ENCODE measurements at places on chromosomes 7 and 10.

GRCh38 chr7:149296368-149296767 lies 34.4 kb downstream of the ZNF783 start:
- DNase-seq: no peak

GRCh38 chr7:73606801-73607691 lies 17.3 kb downstream of the MLXIPL start:
- DNase-seq: peak; percentile 28

GRCh38 chr10:127349737-127350136 lies 153.3 kb upstream of the INSYN2A start:
- no peak for DNase-seq

DNA sequence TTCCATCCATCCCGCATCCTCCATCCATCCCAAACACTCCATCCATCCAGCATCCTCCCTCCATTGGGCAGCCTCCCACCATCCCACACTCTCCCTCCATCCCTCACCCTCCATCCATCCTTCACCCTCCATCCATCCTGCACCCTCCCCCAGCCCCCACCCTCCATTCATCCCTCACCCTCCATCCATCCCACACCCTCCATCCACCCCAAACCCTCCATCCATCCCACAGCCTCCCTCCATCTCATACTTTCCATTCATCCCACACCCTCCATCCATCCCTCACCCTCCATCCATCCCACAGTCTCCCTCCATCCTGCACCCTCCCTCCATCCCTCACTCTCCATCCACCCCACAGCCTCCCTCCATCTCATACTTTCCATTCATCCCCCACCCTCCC lies 60.4 kb downstream of the FOXI2 start:
- peak; percentile 1 for DNase-seq

GRCh38 chr10:33802566-33802965 lies 468.1 kb upstream of the NRP1 start:
- DNase-seq: no peak

- no peak for DNase-seq
These were observed 29.7 kb downstream of the CCNY start for GRCh38 chr10:35365994-35366393.

- DNase-seq: no peak
These were observed 47.9 kb upstream of the IGFBP3 start for GRCh38 chr7:45968856-45969541.

DNA sequence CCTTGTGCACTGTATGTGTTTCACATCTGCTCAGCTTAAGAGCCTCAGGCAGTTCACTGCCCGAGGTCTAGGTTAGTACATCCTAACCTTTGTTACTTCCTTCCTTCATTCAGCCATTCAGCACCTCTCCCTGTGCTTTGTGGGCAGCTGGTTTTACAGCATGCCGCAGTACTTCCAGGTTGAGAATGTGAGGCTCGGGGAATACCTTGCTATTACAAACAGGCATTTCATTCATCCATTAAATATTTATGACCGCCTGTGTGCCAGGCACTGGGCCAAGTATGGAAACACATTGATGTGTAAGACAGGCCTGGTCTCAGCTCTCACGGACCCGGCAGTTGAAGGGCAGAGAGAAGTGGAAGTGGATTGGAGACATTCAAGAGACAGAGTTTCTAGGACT lies 82.4 kb downstream of the SHH start:
- no peak for DNase-seq

- no peak for DNase-seq
These were observed 93.8 kb downstream of the ADAM12 start for GRCh38 chr10:126294451-126294850.

DNA sequence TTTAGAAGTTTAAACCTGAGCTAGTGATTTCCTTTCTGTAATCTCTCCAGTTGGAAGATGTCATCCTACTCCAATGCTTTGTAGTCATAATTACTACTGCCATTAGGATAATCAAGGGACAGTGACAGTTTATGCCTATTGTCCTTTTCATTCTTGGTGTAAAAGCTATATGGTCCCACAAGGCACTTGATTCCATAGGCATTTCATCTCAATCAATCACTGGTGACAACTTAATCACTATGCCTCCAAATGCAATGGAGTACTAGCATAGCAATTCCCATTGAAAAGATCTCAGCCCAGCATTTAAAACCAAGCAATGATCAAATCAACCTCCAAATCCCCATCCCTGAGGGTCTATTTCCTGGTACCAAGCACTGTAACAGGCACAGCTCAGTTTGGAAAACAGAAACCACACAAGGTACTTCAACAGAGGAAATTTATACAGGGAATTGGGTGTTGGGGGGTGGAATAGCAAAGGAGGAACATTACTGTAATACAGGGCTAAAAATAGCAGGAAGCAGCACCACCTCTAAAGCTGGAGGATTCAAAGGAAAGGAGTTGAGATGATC lies 51.0 kb downstream of the FHIP2A start:
- DNase-seq: no peak

DNA sequence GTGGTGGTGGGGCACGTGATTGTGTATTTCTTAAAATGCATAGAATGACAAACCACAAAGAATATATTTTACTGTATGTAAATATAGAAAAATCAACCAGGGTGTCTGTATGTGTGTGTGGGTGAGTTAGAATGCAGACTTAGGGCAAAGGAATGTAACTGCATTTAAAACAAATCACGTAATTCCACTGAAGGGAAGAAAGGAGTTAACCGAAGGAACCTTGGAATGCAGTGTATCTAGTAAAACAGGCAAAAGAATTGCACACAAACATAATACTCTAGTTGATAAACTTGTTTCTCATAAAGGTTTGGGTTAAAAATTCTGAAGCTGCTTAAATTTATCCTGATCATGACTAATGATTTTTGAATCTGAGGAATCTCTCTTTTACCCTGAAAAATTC lies 134.9 kb downstream of the ADRA2A start:
- DNase-seq: no peak
